Activated T-cell treated with anti-CD3 and anti-CD28 coated beads, Interleukin-2, amount 50 U/mL, for 72 hours (primary cell): ENCODE measurements at places on chromosomes 12 and 14. TPM values are rescaled to one million over a fixed set of nuclear protein-coding genes. Genes with fewer than 3 reads are reported as not detected.

Gene TCTN1
- total RNA-seq, result 10.0 TPM

Gene MYH7
- 0.56 TPM for total RNA-seq

Gene KCNMB4
- total RNA-seq, result 1.6 TPM

Gene GPHN
- total RNA-seq, result 21.2 TPM

Gene SMCO2
- 0.72 TPM for total RNA-seq

Gene CORO1C
- 35.6 TPM for total RNA-seq

Gene PRB2
- total RNA-seq, result not detected

Gene C1R
- total RNA-seq, result 5.6 TPM

Gene KSR2
- total RNA-seq, result 0.21 TPM

Gene RNU4-1
- 2,627 TPM for total RNA-seq

Gene TNFRSF1A
- total RNA-seq, result 52.1 TPM
